ENCODE measurements at places on chromosomes 7 and 10.

DNA sequence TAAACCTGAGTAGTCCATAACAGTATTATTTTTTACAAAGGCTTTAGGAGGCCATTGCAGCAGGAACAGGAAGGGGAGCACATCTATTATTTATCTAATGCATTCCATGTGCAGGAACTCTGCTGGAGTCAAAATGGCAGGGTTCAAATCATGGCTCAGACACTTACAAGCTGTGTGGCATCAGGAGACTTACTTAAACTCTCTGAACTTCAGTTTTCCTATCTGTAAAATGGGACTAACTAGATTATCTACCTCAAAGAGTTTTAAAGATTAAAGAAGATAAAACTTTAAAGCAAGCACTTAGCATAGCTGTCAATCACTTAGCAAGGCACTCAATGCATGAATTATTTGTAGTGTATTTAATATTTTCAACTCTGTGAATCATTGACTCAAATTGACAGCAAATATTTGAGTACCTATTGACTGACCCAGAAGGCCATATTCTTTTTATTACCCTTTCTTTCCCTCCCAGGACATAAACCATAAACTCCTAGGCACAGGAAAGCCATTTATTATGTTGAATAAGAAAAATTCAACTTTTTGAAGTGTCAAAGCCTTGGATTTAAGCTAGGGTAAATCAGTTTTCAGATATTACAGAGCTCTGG, 115.8 kb upstream of the FAM204A start:
- no peak for DNase-seq

- DNase-seq, result no peak
Observed at GRCh38 chr10:69377933-69378332, 38.8 kb downstream of the TACR2 start.

DNA sequence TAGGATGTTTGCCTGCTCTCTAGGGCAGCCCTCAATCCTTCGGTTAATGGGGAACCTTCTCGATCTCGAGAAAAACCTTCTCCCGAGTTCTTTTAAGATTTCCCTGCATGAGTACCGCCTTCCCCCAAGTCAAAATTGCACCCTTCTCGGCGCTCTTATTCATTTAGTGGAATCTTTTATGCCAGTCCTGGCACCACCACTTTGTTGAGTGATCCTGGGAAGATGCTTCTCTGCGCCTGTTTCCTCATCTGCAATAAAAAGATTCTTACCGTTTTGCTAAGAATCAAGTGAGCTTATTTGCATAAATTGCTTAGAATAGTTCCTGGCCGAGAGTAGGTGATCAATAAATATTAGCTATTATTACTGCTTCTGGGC, 697 bp downstream of the ARPC1A start:
- no peak for DNase-seq

- no peak for DNase-seq
Observed at GRCh38 chr10:28853195-28853594, 175.9 kb downstream of the BAMBI start.

- DNase-seq, result no peak
Observed at GRCh38 chr10:48789486-48790456, 105.1 kb downstream of the WDFY4 start.

- DNase-seq, result peak; percentile 47
Observed at GRCh38 chr10:117762819-117763172, 220.2 kb downstream of the EMX2 start.

- DNase-seq, result no peak
Observed at GRCh38 chr10:32163071-32163761, 107.0 kb upstream of the KIF5B start.

GRCh38 chr7:22123139-22123538, 177.4 kb upstream of the CDCA7L start:
- no peak for DNase-seq

GRCh38 chr10:113094114-113094486, 144.1 kb downstream of the TCF7L2 start:
- no peak for DNase-seq

- no peak for DNase-seq
Observed at GRCh38 chr7:37092548-37092947, 356.1 kb downstream of the ELMO1 start.

DNA sequence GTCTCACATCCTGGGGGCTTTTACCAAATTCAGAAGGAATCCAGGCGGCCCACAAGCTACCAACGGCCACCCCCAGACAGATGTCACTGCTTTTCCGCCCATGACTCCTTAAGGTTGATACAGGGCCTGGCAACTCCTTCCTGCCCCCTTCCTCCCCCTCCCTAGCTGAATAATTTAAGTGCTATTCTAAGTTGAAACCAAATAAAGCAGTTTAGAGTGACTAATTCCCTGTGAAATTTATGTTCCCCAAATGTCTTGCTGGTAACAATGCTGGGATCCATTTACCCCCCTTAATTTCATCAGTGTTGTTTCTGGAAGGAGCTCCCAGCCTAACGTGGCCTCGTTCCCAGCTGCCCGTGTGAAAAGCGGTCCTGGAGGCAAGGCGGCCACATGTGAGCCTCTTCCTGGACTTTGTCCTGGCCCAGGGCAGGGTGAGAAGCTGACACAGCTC, 109.6 kb downstream of the TMEM130 start:
- DNase-seq, result no peak

GRCh38 chr10:120982507-120982906, 131.3 kb downstream of the WDR11 start:
- DNase-seq, result no peak

DNA sequence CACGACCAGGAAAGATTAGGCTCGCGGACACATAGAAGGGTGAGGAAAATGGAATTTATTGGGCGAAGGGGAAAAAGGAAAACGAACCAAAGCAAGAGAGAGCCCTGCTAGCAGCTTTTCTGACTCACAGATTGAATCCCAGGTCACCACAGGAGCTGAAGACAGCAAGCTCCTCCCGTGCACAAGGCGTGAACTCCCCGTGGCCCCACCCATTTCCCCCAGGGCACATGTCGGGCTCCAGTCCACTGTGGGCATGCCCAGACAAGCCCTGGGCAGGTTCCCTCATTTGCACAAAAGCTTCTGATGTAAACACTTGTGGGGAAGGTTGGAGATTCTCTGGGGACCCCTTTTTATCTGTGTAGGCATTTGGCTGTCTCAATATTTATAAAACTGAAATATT, 582.4 kb downstream of the SUGCT start:
- DNase-seq, result no peak

DNA sequence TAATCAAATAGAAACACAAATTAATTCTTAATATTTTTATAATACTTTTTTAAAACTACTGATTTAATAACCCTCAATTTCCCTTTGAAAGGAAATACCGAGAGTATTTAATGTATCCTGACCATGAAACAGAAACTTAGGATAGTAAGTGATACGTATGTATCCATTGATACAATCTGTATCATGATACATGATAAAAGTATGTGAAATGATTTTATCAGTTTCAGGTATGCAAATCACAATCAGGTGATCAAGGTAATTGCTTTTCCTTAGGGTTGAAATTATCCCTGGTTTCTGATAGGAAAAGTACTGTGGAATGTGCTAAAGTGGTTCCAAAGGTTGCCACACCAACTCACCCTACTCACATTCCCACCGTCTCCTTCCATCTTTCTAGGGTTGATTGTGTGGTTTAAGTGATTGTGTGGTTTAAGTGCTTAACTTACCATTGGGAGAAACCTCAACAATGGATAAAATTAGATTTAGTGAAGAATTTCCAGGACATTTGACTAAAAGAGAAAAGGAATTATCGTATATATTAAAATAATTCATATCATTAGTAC, 138.3 kb downstream of the LRRN3 start:
- DNase-seq, result no peak

DNA sequence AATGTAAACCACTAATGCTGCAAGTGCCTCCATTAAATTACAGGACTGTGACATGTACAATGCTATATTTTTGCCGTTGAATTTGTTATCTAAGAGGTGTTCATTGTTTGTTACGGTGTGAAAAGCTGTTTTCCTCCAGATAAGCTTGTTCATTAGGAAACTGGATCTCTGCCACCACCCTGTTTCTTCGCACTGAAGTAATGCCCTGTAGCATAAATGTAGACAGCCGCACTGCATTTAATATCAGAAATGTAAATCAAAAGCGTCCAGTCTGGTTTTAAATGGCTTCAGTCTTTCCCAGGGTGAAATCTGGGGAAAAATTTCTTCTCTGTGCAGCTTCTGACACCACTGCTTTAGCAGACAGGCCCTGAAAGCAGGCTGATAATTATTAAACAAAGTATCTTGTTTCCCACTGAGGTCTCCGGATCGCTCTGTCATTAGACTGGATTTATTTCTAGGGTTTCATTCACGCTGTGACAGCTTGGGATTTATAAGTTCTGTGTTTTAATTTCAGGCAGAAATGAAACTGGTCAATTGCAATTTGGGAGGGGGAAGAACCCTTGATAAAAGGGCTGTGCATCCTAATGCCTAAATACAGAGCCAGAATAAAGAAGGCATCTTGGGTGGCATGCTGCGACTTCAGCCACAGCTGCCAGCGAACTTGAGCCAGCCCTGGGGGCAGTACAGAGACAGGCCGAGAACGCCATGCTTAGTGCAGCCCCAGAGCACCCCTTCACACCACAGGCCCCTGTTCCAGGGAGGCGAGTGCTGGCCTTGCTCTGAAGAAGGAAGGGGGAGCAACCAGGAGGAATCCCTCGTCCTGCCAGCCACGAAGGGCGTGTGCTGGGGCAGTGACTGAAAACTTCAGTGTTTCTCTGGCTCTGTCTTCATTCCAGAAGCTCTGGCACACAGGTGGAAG, 547.7 kb upstream of the GALNT17 start:
- DNase-seq, result no peak

- no peak for DNase-seq
Observed at GRCh38 chr7:116169060-116169459, 41.3 kb upstream of the TES start.

DNA sequence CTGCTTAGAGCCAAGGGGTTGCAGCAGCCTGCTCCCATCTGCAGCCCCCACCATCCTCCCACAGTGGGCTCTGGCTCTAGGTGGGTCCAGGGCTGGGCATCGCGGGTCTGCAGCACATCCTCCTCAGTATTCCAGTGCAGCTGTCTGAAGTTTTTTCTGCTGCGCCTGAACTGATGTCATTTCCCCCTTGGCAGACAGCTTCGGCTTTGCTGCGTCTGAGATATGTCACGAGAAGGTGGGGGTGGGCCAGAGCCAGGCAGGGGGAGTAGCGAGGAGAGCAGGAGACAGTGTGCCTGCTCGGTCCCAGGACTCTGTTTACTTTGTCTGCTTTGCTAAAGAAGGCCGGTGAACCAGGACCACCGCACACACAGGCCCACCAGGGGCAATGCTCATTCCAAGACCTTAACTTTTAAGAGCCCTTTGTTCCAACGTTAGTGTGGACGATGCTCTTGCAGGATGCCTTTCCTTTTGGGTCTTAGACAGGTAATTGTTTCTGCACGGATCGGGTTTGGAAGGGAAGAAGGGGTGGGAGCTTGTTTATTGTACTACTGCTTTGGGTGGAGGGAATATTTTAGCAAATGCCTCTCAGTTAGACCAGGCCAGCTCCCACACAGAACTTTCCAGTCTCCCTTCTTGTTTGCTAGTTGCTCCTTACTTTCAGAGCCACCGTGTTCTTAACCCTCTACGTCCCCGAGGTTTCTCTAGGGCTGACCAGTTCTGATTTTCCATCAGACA, 32.4 kb downstream of the WBP1L start:
- DNase-seq, result peak; percentile 62

DNA sequence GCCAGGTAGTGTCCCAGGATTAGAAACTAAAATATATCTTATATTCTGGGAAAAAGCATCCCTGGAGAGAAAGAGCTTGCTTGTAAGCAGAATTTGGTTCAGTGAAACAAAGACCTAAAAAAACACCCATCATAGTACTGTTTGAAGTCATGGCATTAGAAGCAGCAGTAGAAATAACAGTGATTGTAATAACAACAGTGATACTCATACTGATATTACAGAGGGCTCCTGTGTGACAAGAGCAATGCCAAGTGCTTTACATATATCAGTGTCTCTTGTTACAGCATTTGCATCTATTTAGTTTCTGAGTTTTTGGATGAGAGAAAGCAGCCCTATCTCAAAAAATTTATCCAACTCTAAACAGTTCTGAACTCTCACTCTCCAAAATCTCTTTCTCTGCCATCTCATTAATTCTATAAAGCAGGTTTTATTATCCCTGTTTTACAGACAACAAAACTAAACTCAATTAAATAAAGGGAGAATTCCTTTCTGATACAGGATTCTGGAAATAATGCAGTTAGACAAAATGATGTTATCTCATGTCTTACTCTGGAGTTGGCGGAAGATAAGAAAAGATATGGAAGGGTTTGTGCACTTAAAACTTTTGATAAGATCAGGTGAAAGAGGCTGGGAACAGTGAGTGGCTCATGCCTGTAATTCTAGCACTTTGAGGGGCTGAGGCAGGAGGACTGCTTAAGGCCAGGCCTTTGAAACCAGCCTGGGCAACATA, 146.5 kb upstream of the AOAH start:
- DNase-seq, result no peak

DNA sequence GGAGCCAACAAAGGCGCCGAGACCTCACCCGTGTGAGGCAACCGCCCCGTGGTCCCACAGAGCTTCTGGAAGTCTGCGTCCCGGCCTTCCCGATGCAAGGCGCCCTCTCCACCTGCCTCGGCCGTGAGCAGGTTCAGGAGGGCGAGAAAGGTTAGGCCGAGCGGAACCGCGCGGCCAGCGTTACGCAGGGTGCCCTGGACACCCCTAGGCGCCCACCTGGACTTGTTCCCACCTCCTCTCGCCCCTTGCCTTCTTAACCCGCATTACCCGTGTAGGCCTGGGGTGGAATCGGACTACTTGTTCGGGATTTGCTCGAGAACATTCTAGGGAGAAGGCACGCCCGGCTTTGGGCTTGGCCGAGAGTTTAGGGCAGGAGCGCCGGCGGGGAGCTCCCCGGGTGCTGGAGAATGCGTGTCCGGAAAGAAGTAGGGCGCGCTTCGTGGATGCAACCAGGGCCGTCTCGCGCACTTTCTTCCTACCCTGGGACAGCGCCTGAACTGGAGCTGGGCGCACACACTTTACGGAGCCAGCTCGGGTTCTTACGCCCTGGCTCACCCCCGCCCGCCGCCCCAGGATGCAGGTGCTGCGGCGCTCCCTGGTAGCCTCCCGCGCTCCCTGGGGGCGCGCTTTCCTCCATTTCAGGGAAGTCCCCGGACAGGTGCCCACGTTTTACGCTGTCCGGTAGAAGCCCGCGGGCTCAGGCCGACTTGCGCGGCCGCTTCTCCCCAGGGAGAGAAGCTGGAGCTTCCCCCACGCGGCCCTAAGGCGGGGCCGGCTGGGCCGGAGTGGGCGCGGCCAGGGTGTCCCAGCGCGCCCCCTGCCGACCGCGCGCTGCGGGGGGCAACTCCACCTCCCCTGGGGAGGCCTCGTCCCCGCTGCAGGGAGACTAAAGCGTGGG, 74.5 kb downstream of the INSIG1 start:
- DNase-seq, result no peak

DNA sequence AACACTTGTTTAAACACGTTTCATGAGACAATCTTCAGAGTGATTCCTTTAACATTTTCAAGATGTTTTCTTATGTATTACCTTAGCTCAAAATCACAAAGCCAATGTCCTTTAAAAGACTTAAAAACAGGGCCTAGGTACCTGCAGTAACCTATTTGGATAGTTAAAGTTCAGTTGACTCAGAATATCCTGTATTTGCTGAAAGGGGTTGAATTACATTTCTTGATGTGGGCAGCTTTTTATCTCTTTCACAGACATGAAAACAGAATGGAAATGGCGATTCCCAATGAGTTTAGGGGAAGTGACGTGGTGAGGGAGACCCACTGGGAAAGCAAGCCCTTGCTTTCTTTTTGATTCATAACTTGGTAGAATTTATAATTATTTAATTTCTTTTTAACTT, 324.4 kb upstream of the AOAH start:
- DNase-seq, result no peak
